ENCODE measurements at places on chromosomes 4 and X.
A peak's percentile ranks its signal among the peaks of the same experiment; 100 is the strongest.

DNA sequence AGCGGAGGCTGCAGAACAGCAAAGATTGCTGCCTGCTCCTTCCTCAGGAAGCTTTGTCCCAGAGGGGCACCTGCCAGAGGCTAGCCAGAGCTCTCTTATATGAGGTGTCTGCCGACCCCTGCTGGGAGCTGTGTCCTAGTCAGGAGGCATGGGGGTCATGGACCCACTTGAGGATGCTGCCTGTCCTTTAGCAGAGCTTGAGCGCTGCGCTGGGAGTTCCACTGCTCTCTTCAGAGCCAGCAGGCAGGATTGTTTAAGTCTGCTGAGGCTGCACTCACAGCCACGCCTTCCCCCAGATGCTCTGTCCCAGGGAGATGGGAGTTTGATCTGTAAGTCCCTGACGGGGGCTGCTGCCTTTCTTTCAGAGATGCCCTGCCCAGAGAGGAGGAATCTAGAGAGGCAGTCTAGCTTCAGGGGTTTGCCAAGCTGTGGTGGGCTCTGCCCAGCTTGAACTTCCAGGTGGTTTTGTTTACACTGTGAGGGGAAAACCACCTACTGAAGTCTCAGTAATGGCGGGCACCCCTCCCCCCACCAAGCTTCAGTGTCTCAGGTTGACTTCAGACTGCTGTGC lies 10.9 kb downstream of the DCK start:
- no peak for DNase-seq

DNA sequence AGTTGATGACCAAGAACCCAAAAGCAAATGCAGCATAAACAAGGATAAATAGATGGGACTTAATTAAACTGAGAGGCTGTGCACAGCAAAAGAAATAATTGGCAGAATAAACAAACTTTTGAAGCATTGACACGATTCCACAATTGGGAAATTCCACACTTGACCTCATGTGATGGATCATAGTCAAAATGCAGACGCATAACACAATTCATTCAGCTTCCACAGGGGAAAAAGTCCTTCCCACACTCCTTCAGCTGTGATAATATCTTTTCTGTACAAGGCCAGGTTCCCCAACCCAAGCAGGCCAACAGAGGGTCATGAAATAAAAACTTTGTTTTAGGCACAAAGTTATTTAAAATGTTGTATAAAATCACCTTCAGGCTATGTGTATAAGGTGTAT lies 66.6 kb upstream of the SLIT2 start:
- DNase-seq, result no peak

DNA sequence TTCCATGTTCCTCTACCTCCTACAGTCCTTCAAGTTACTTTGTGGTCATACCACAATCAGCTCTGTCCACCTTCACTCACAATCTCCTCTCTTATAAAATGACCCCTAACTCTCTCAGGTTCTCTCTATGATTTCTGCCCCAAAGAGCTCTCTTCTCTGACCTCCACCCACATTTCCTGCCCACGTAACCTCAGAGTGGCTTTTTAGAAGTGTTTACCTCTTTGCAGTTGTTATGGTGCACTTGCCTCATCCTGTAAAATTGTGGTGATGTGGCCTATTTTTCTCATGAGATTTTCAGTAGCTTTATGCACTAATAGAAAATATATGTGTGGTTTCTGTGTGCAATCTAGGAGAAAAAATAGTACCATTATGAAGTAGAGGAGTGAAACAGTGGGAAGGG lies 215.8 kb downstream of the PACRGL start:
- DNase-seq, result no peak

- no peak for DNase-seq
These were observed 92.5 kb downstream of the PRSS12 start for GRCh38 chr4:118260309-118260708.

DNA sequence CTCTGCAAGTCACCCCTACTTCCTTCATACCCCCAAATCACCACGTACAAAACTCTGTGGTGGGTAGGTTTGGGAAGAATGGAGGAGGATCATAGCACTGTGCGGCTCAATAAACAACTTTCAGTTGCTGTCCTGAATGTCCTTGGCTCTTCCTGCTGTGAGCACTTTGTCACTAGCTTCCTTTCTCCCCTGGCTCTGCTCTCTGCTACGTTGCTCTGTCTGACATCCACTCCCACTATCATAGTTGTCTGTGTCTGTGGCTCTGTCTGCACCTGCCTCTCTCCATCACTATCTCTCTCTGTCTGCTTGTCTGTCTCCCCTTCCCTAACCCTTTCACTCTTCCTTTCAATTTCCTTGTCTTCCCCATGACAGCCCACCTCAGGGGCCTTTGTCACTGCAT lies 21.2 kb upstream of the SMPX start:
- no peak for DNase-seq

DNA sequence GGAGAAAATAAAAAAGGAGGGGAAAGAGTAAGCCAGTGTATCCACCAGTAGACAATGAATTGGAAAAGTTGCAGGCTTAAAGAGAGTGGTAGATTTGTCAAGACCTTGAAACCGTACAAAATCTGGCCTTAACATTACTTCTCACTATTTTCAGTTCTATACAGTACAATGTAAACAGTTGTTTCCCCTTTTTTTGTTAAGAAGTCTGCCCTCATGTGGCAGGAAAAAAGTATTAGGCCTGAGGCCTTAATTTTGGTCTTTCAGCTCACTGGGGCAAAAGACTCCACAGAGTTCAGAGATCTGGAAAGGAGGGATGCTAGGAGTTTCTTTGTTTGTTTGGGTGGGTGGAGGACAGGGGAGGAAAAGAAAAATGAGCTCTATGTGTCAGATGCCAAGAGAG lies 92.8 kb upstream of the CCDC160 start:
- DNase-seq, result peak; percentile 23

DNA sequence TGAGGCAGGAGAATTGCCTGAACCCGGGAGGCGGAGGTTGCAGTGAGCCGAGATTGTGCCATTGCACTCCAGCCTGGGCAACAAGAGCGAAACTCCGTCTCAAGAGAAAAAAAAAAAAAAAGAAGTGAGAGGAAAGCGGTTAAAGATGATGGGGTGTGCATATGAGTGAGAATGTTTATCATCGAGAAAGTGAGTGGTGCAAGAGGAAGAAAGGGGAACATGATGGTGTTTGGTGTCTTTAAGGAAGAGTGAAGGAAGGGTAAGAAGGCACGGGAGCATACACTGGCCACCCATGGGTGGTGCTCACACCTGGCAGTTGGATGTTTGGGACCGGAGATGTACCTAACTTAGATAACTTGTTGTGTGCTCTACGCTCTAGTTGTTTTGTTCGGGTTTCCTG lies 62.2 kb downstream of the STOX2 start:
- DNase-seq, result no peak

- DNase-seq, result no peak
These were observed 2.0 kb upstream of the METAP1 start for GRCh38 chr4:98993419-98994071.

- no peak for DNase-seq
These were observed 121.7 kb downstream of the GRXCR1 start for GRCh38 chr4:43014256-43014655.

DNA sequence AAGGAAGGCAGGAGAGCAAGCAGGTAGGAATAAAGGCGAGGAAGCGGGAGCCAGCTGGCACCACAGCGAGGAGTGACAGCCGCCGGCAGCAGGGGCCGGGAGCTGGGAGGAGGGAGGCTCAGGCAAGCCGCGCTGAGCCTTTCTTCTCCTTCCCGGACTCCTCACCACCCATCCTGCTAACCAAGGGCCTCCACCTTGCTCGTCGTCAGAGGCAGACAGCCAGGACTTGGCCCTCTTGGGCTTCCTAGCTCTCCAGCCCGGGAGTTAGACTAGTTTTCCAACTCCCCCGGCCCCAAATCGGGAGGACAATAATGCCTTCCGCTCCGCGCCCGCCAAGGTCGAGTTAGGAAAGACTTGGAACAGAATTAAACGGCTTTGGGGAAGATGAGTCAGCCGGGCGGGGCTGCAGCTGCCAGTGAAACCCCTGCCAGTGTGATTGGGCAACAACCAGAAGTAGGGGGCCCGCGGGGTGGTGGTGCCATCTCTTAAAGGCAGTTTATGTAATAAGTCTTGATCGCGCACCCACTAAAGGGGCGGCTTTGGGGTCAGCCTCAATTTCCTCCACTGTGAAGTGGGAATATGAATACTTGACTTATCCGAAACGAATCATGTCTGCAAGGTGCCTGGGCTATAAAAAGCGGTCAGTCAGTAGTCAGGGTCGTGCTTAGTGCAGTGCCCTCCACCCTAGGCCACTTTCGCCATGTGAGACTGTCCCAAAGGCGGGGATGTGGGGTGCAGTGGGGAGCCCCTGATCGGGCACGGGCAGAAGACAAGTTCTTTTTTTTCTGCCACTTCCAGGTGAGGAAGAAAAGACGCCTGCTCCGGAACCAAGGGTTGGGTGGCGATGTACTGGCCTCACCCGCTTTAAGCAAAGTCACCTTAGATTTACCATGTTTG lies 6.7 kb upstream of the HSD17B10 start:
- peak; percentile 69 for DNase-seq

- DNase-seq, result peak; percentile 44
These were observed 394.4 kb upstream of the ADGRL3 start for GRCh38 chr4:60805500-60806313.

DNA sequence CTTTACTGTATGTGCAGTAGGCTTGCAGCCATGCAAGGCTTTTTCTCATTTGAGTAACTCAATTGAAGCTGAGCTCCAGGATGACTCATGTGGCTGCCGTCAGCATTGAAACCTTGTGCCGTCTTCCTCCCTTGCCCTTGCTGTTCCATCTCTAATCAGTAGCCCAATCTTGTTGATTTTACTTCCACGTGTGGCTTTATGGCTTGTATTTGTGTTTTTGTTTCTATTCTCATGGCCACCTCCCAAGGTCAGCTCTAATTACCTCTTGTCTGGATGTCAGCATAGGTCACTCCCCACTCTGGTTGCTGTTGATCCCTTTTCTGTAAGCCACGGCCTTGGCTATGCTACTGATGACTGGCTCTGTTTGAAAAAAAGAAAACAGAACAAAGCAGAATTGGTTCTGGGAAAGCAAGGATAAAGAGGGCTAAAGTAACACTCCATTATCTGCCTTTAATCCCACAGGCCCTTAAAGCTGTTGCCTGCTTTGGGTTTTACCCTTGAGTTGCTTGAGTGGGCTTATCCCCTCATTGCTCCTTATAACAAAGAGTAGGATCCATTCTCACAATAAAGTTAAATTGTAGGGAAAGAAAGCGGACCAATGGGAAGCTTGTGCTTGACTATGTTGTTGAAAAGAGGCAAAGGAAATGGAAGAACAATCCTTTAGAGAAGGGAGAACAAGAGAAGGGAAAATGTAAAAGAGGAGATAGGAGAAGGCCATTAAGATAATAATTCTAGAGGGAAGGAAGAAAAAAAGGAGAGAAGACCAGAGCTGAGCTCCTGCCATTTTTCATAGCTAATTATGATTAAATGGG lies 173.9 kb upstream of the PGRMC2 start:
- peak; percentile 85 for DNase-seq

- DNase-seq, result no peak
These were observed 2.3 kb downstream of the PRRG3 start for GRCh38 chrX:151697522-151697921.

DNA sequence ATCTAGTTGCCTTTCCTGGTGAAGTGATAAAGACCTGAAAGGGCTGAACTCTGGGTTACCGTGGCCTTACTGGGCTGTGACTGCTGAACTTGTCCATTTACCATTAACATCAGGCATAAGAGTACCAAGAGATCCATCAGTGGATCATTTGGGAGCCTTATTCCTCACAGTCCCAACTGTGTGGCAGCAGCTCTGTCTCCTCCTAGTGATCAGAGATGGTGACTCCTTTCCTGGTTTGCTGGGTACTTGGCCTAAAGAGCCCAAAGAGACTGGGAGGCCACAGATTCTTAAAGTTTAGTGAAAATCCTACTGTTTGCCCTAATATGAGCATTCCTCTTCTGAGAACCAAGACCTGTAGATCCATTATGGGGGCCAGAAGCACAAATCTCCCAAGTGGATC lies 56.3 kb upstream of the ATP6AP2 start:
- no peak for DNase-seq

DNA sequence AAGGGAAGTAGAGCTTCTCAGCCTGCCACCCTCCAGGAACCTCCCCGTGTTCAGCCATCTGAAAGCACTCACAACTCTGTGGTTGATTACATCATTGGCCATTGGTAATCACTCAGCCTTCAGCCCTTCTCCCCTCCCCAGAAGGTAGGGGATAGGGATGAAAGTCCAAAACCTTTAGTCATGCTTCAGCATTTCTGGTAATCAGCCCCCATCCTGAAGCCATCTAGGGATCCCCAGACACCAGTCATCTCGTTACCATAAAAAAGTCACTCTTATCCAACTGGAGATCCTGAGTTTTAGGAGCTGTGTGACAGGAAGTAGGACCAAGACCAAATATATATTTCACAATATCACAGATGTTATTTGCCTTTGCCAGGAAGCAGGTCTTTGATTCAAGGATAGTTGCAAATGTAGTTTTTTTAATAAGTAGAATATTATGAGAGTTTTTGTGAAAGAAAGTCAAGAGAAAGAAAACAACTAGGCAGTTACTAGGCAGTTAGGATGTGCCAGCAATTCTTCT lies 364.6 kb upstream of the NOCT start:
- peak; percentile 80 for DNase-seq

- peak; percentile 80 for DNase-seq
These were observed 59.6 kb downstream of the DCX start for GRCh38 chrX:111352424-111352823.

DNA sequence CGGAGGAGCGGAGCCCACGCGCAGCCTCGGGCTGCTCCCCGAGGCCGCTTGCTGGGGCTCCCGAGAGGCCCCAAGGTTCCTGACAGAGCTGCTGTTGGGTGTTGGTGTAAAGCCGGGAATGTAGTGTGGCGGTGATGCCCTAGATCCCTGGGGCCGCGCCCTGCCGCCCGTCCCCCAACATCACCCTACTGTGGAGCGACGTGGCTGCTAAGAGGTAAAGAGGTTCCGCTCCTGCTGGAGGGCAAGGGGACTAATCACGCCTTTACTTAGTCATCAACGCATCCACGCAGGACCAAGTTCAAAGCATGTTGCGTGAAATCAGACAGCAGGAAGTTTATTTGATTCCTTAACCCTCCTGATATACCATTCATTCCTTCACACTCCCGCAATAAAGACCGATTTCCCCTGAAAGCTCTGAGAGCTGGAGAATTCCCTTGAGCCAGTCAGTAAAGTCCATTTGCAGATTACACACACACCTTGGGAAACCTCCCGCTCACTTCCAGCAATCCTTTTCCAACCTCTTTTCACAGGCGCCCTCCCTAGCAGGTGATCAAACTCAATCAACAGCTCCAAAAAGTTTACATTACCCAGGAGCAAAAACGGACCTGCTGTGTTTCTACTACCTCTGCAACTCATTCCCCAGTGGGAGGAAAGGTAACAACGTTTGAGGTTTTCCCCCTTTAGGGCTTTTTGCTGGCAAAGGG lies 579 bp upstream of the GABRA2 start:
- peak; percentile 55 for DNase-seq

DNA sequence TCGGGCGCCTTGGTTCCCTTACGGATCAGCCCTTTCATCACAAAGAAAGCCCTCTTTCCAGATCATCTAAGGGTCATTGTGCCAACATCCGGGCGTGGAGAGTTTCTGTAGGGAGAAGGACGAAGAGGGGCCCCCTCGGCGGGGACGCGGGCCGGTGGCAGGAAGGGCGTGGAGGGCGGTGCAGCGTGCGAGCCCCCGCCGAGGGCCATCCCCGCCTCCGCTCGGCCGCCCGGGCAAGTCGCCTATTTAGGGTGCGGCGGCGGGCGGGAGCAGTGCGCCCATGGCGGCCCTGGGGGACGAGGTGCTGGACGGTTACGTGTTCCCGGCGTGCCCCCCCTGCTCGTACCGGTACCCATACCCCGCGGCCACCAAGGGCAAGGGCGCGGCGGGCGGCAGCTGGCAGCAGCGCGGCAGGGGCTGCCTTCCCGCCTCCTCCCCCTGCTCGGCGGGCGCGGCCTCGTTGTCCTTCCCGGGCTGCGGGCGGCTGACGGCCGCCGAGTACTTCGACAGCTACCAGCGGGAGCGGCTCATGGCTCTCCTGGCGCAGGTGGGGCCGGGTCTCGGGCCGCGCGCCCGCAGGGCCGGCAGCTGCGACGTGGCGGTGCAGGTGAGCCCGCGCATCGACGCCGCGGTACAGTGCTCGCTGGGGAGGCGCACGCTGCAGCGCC lies at the start of gene ZAR1:
ZAR1 (plus strand) TSS at position 241 of the 668 bp plus-strand sequence; CDS start at position 281, 40 bp downstream.
- no peak for DNase-seq

Measured in mesenchymal stem cell (in vitro differentiated cells and primary cell).